Forelimb muscle (tissue), 1 donor: ENCODE measurements at places on chromosomes 1 and 21. TPM values are rescaled to one million over a fixed set of nuclear protein-coding genes. Genes with fewer than 3 reads are reported as not detected.

GRCh38 chr1:147648933-147649332 is 21.4 kb downstream of the ACP6 start:
- no peak for DNase-seq

EDARADD gene
- 0.32 TPM for polyA plus RNA-seq

EVI5 gene
- polyA plus RNA-seq, result 11.5 TPM

SCCPDH gene
- 37.1 TPM for polyA plus RNA-seq
